ENCODE measurements at places on chromosomes 1 and 21.

DNA sequence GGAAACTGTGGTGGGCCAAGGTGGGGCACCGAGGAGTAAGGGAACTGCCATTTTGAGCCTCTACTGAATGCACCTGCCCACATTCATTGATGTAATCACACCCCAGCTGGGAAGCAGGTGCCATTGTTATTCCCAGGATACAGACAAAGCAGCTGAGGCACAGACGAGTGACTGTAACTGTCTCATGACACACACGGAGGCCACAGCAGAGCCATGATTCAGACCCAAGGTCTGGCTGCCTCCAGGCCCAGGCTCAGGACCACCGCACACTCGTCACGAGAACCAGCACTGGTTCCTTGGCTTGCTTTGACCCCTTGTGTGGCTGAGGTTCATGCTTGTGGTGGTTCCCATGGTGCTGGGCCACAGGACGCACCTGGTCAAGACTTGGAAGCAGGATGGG lies 45.6 kb upstream of the CLIC4 start:
- DNase-seq, result no peak

- no peak for DNase-seq
Measured at GRCh38 chr1:110239441-110240430, 29.6 kb downstream of the KCNC4 start.

DNA sequence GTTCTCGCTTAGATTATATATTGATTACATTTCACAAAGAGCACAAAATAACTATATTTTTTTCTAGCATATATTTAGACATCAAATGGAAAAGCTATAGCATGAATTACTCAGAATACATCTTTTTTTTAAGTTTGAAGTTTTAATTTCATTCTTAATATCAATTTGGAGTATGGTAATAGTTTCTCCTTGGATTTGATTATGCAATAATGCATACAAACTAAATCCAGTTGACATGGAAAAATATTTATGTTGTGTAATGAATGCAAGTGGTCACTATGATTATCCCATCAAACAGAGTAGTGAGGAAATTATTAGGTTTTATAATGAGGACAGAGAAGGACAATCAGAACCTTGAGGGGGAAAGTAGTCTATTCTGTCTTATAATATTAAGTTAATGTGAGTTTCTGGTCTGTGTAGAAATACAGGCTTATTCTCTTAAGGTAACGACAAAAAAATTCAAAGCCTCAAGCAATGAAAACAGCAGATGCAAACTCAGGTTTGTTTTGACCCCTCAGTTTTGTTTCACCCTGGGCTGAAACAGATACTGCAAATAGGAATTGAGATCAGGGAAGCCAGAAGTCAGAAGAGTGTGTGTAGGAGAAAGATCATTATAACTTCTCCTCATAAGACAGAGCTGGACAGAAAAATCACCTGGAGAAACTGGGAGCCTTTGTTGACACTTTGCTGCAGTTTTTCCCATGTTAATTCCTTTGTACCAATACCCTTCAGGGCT lies 23.7 kb downstream of the LRRC8B start:
- DNase-seq, result no peak

DNA sequence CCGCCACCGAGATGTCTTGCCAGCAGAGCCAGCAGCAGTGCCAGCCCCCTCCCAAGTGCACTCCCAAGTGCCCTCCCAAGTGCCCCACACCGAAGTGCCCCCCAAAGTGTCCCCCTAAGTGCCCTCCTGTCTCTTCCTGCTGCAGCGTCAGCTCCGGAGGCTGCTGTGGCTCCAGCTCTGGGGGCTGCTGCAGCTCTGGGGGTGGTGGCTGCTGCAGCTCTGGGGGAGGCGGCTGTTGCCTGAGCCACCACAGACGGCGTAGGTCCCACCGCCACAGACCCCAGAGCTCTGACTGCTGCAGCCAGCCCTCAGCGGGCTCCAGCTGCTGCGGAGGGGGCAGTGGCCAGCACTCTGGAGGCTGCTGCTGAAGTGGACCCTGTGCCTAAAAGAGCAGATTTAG lies 1.4 kb downstream of the LCE1F start:
- no peak for DNase-seq

DNA sequence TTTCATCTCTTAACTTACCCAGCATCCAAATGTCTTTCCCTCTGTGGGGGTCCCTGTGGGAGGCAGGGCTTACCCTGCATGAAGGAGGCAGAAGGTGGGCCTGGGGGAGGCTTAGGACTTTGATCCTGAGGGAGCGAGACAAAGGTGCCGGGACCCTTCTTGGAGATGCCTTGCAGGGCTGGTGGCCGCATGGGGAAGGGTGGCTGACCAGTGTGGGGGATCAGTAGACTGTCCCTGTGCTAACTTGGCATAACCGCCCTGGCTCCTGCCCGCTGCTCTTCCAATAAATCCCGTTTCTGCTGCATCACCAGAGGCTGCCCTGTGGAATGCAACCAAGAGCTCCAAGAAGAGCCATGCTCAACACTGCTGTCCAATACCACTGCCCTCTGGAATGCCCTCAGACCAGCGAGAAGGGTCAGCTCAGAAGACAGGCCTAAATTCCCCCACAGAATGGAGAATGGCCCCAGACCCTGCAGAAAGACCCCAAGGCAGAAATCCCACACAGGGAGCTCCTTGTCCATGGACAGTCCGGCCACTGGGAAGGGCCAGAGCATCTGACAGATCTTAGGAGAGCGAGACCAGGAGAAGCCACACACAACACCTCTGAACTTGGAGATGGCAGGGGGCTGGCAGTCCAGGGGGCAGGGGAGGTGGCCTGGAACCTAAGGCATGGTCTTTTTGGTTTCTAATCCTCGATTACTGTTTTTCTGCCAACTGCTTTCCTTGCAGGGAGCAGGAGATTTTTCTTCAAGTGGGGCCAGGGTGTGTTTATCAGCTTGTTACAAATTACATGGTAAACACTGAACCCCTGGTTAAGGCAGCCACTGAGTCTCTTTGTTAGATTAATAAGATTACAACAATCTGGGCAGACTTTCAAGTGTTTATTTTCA lies 46.7 kb upstream of the DMRTB1 start:
- no peak for DNase-seq

GRCh38 chr1:167469280-167469965 lies 48.9 kb downstream of the CD247 start:
- no peak for DNase-seq

GRCh38 chr1:66278260-66279021 lies 255.5 kb upstream of the SGIP1 start:
- DNase-seq, result no peak

DNA sequence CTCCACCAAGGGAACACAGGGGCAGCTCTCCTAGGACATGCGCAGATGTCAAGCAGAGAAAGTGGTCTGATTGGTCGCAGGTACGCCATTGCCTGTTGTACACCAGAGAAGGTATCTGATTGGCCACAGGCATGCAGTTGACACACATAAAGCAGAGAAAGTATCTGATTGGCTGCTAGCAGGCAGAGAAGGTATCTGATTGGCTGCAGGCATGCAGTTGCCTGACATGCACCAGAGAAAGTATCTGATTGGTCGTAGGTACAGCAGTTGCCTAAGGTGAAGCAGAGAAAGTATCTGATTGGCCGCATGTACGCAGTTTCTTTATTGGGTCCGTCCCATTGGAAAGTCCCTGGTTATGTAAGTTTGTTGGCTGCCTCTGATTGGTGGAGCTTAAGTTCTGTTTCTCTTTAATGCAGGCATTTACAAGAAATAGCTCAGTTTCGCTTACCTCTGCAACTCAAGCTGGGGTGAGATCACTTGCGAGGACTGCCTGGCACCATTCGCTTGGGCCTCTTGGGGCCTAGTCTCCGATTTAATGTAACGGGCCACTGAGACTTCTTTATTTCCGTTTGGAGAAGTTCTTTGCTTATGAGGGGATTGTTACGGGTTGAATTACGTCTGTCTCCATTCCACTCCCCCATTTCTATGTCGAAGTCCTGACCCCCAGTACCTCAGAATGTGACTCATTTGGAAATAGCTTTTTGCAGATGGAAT lies 74.2 kb downstream of the SIK1 start:
- no peak for DNase-seq

DNA sequence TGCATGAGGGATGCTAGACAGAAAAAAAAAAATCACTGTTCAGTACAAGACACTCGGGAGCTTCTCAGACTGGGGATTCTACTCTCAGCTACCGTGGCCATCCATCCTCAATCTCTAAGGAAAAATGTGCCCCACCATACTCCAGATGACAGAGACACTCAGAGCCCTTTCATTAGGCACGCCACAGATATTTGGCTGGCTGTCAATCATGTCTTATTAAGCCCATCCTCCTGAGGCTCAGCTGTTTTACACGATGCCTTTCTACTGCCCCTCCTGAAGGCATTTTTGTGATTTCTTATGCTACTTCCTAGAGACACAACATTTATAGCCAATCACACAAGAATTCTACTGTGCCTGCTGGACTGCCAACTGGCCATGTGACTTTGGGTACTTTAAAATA lies 92.9 kb downstream of the KIF14 start:
- no peak for DNase-seq

- no peak for DNase-seq
Measured at GRCh38 chr1:95197616-95198252, 36.3 kb upstream of the RWDD3 start.

- no peak for DNase-seq
Measured at GRCh38 chr1:220528679-220529501, 954 bp downstream of the MARK1 start.

DNA sequence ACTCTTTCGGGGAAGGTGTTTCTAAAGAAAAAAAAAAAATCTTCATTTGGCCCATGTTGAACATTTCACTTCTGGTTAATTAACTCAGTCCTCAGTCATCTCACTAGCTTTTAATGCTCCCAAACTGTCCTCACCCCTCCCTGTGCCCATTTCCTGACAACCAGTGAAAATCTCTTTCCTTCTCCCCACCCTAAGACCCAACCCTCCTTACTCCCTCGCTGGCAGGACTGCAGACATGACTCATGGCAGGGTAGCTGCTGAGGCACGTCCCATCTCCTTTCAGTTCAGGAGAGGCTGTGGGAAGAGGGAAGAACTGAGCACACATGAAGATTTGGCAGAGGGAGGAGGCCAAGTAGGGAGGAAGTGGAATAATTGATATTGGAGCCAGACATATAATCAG lies 12.6 kb downstream of the PKP1 start:
- DNase-seq, result peak; percentile 48

DNA sequence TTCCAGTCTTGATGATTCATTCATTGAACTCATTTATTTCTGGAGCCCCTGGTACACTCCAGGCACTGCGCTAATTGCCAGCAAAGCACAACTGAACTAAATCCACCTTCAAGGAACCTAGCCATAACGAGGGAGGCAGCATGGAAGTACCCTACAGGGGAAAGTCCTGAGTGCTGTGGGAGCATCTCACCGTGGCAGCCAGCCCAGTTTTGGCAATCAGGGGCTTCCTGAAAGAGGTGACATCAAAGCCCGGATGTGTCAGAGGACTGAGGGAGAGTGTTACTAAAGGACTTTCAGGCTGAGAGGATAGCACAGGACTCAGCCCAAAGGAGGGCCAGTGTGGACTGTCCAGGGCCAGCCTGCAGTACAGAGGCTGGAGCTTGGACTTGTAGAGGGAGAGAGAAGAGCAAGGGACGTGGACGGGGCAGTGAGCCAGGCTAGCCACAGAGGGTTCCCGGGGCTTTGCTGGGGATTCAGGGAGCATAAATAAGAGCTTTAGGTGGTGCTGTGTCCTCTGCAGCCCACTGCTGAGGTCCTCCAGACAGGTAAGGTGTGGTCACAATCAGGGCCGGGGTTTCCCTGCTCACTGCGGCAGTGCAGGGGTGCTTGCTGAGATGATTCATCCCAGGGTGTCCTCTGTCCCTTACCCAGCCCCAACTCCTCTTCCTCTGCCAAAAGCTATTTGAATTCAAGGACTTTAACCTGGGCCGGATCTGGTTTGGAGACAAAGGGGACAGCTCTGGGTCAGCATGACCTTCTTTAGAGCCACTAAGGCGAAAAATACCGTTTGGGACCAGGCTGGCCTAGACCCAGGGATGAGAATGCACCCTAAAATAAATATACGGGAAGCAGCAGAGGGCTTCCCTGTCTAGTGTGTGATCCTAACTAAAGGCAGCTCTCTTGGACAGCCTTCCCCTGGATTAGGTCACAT lies 128.3 kb downstream of the EDEM3 start:
- DNase-seq, result peak; percentile 68

GRCh38 chr1:5949085-5949760 lies 43.0 kb downstream of the NPHP4 start:
- DNase-seq, result peak; percentile 58

DNA sequence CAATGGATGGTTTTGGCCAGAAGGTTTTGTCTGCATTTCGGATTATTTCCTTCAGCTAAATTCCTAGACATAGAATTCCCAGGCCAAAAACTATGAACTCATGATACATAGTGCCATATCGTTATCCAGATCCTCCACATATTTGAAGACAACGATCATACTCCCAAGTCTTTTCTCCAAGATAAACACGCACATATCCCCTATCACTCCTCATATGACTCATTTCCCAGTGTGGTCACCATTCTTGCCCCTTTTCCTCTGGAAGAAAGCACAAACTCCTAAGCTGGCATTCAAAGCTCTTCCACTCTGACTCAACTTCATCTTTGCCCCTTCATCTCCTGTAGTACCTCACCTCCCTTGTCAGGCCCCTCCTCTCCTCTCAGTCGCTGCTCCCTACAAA lies 277.6 kb downstream of the PLPP3 start:
- no peak for DNase-seq

DNA sequence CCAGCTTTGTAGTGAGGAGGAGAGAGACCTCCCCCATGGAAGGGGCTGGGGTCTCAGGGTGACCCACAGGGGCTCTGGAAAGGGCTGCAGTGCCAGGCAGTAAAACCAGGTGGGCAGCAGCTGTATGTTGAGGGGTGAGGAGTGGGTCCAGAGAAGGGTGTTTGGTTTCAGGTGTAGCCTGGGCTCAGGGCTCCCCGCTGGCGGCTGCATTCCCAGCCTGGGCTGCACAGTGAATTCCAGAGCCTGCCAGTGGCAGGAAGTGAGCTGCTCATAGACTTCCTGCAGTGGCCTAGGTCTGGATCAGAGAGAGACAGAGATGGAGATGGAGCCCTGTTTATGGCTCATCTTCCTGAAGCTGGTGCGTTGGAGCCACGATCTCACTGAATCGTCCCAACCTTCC lies 356.4 kb downstream of the PTPRU start:
- no peak for DNase-seq

GRCh38 chr1:181676269-181676668 lies 193.0 kb downstream of the CACNA1E start:
- peak; percentile 42 for DNase-seq

DNA sequence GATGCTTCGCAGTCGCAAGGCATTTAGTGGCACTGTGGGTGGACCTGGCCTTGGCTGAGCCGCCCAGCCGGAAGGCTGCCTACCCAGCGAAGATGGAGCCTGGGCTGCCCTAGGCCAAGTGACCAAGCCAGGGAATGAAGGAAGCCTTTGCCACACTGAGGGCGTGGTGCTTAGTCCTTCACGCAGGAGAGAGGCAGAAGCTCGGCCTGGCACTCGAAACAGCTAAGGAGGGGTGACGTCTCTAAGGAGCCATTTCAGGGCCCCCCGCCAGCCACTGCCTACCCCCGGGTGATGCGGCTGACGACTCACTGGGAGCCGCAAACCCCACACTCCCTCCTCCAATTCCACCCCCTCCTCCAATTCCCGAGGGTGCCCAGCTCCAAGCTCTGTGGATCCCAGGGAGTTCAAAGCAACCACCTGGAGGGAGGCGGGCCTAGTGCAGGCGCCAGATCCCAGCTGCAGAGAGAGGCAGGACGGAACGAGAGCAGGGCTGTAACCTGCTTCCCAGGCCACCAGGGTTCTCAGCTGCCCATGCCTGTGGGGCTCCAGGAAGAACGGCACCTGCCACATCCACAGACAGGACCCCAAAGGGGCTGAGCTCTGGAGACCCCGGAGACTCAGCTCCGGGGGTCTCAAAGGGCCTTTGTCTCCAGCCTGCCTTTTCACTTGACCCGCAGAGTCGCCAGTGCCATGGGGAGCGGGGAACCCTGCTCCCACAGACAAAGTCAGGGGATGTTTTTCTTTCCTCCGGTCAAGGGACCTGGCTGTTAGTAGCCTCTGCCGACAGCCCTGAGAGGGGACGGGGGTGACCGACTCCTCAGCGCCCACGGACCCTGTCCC lies 75.8 kb downstream of the ARHGEF16 start:
- no peak for DNase-seq
